ENCODE measurements at places on chromosomes 2 and 18.

DNA sequence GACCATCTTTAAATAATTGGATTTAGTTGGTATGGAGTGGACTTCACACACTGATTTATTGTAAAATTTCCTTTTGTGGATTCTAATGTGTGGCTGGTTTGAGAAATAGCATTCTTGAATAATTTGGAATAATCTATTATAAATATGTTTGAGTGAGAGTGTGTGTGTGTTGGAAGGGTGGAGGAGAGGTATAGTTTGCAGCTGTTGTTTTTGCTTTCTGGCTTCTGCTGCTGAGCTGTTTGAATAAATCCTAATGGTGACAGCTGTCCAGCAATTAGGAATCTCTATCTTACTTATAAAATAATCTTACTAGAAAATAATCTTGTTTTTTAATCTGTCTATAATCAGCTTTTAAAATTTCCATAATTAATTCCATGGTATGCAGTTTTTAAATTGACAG lies 1283.0 kb upstream of the CDH2 start:
- no peak overlapping the region for H3K4me3 ChIP-seq
- no peak for DNase-seq
- H3K27me3 ChIP-seq = no peaks in the 10 kb centered on the region
- H3K4me1 ChIP-seq = peaks cover 4% of the 10 kb centered on the region
- peaks cover 4% of the 10 kb centered on the region for H3K36me3 ChIP-seq
- no peak overlapping the region for H3K27ac ChIP-seq

GRCh38 chr2:203804764-203805485 lies 62.6 kb upstream of the CTLA4 start:
- H3K36me3 ChIP-seq = peaks cover 8% of the 10 kb centered on the region
- H3K4me1 ChIP-seq = peaks cover 13% of the 10 kb centered on the region
- no peak overlapping the region for H3K27ac ChIP-seq
- DNase-seq = no peak
- H3K4me3 ChIP-seq = no peak overlapping the region

GRCh38 chr2:238305965-238306671 lies 14.2 kb upstream of the TRAF3IP1 start:
- H3K4me1 ChIP-seq = no peaks in the 10 kb centered on the region
- DNase-seq = no peak
- no peaks in the 10 kb centered on the region for H3K36me3 ChIP-seq
- no peak overlapping the region for H3K27ac ChIP-seq
- peaks cover 2% of the 10 kb centered on the region for H3K27me3 ChIP-seq

- no peak overlapping the region for H3K4me3 ChIP-seq
- H3K27ac ChIP-seq = no peak overlapping the region
- no peaks in the 10 kb centered on the region for H3K36me3 ChIP-seq
- no peaks in the 10 kb centered on the region for H3K27me3 ChIP-seq
- H3K4me1 ChIP-seq = peaks cover 2% of the 10 kb centered on the region
- DNase-seq = no peak
Observed at GRCh38 chr2:138814123-138814898, 34.1 kb upstream of the NXPH2 start.
